ENCODE measurements at places on chromosomes 1 and 21.

GRCh38 chr21:45054927-45055612 is 19.3 kb upstream of the ADARB1 start:
- DNase-seq, result no peak

- no peak for DNase-seq
Observed at GRCh38 chr21:14672466-14672865, 126.4 kb upstream of the SAMSN1 start.

GRCh38 chr1:220797553-220797952 is 10.8 kb downstream of the MTARC1 start:
- no peak for DNase-seq

DNA sequence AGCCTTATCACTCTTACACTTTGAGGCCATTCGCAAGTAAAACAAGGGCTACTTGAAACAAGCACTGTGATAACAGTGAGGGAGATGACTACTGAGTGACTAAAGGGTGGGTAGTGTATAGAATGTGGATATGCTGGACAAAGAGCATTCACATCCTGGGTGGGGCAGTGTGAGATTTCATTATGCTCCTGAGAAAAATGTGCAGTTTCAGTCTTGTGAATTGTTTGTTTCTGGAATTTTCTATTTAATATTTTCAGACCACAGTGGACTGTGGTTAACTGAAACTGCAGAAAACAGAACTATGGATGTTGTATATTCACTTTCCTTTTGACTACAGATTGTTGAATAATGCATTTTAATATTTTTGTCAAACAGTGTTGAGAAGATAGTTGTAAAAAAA is 25.1 kb upstream of the B3GALT2 start:
- peak; percentile 38 for DNase-seq

- DNase-seq, result no peak
Observed at GRCh38 chr1:227712648-227713047, 22.5 kb downstream of the JMJD4 start.

DNA sequence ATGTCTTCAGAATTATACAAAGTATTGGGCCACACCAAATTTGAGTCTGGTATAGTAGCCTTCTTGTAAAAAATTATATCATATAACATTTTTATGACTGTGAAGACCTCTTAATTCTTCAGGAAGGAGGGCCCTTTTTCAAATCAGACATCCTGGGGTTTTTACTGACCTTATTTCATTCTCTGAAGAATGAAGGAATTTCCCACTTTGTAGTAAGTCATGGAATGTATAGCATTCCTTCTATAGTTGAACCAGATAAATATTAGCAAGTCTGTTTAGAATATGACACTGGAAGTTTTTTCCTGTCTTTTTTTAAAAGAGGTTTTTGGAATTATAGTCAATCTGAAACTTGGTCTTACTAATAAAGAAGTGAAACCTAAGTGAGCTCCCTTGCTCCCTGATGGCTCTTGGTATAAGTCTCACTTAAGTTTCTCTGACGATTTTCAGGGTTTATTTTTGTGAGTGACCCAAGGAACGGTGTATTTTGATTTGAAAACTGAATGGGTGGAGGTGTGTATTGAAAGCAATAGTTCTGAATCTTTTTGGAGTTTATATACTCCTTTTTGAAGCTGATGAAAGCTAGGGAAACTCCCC is 23.7 kb downstream of the SNX27 start:
- DNase-seq, result no peak

DNA sequence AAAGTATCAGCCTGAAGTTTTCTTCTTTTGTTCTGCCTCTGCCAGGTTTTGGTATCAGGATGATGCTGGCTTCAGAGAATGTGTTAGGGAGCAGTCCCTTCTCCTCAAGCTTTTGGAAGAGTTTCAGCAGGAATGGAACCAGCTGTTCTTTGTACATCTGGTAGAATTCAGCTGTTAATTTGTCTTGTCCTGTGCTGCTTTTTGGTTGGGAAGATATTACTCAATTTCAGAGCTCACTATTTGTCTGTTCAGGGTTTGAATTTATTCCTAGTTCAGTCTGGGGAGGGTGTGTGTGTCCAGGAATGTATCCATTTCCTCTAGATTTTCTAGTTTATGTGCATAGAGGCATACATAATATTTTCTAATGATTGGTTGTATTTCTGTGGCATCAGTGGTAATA is 12.8 kb downstream of the ZNF678 start:
- no peak for DNase-seq

GRCh38 chr1:65149351-65150107 is 1.5 kb downstream of the AK4 start:
- no peak for DNase-seq

DNA sequence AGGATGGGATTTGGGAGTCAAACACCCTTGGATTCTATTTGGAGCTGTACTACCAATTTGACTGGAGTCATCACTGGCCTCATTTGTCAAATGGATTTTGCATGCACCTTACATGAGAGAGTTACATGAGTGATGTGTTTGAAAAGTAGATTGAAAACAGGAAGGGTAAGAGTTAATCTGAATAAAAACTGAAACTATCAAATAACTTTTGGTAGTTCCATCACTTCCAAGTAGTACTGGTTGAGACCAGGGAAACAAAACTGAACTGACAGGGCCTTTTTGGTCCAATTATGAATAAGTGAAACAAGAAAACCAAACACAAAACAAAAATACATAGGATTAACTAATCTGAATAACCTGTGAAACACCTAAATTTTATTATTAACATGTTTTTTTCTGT is 30.2 kb downstream of the NUCKS1 start:
- no peak for DNase-seq

GRCh38 chr1:219518907-219519248 is 94.0 kb downstream of the ZC3H11B start:
- DNase-seq, result no peak

DNA sequence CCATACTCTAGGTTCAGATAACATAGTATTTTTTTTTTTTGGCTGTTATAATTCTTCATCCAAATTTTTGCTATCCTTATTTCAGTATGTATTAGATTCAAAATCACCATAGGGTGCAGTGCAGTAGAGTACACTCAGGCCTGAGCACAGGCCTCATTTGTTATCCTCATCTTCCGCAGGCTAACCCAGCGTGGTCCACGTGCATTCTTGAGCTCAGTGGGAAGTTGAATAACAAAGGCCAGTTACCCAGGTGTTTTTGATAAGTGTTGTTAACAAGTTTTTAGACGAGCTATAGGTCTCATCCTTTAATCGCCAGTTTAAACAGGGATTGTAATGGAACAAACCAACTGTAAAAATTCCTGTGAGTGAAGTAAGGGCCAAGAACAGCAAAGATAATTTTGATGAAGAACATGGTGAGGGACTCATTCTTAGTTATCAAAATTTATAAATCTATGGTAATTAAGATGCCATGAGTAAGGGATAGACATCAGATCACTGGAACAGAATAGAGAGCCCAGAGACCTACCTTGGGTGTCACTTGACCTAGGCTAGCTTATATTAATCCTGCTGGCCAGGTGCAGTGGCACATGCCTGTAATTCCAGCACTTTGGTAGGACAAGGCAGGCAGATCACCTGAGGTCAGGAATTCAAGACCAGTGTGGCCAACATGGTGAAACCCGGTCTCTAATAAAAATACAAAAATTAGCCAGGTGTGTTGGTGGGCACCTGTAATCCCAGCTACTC is 22.0 kb downstream of the FLVCR1 start:
- no peak for DNase-seq

- DNase-seq, result no peak
Observed at GRCh38 chr1:152999818-153000217, 1.7 kb upstream of the SPRR3 start.

GRCh38 chr1:85047472-85048295 is 616 bp downstream of the MCOLN3 start:
- DNase-seq, result no peak

GRCh38 chr1:196355206-196355786 is 252.9 kb downstream of the KCNT2 start:
- DNase-seq, result no peak

DNA sequence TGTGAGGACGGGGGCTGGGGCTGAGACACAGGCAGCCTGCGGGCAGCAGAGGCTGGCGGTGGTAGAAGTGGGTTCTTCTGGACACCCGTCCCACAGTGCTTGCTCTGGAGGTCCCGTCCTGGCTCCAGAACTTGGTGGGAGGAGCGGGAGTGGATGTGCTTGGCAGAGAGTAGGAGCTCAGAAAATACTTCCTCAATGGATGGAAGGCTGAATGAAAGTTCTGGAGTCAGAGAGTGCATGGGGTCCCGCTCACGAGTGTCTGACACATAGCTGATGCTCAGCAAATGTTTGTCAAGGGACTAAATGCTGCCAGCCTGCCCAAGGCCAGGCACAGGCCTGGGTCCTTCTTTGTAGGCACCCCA is 13.4 kb upstream of the NES start:
- DNase-seq, result no peak

DNA sequence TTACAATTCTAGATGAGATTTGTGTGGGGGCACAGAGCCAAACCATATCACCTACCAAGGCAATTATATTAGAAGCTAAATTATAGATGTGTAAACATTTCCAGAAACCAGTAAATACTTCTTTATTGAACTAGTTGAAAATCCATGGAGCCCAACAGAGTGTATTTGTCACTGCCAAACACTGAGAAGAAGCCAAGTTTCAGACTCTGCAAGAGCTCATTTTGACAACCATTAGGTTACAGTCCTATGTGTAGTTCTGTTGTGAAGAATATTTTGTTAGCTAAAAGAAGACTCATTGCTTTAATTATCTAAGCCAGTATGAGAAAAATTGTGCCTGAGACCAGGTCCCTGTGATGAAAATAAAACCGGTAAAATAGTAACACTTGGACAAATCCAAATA is 358.9 kb upstream of the SGIP1 start:
- DNase-seq, result no peak

- no peak for DNase-seq
Observed at GRCh38 chr1:8746554-8746953, 70.9 kb downstream of the RERE start.

DNA sequence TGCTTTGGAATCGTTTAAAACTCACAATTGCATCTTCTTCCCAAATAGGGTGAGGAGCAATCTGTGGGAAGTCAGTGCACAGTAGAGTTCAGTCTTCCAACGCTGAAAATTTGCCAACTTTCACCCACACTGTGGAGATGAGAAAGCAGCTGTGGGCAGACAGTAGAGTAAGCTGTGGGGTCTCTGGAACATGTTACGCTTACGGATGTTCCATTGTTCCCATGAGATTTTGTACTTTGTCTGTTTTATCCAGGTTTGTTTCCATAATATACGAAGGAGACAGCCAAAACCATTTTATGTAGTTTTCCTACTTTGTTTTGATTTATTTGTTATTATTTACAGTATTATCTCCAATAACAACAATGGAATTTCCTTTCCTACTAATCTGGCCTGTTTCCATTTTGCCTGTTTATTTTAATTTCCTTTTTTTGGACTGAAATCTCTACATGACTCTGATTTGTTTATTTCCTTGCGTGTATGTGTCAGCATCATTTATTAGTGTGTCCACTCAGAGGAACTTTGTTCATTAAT is 65.1 kb upstream of the RGL1 start:
- no peak for DNase-seq
